ENCODE measurements at places on chromosomes 5 and 9.

- peak; percentile 32 for DNase-seq
These were observed 38.9 kb downstream of the LYRM7 start for GRCh38 chr5:131209506-131210150.

DNA sequence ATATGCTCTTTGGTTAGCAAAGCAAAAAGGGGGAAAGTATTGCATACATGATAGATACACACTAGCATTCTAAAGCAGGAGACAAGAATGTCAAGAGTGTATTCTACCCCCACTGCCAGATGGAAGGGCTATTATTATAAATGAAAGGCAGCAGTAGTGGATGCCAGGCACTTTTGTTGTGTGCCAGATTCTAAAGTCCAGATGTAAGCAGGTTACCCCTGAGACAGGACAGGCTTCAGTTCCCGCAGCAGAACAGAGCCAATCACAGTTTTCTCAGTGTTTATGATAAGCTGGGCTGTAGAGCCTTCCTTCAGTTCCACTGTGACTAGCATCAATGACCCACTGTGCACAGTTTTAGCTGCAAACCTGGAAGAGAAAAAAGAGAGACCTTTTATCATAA is 226.6 kb upstream of the TBCA start:
- DNase-seq = no peak

DNA sequence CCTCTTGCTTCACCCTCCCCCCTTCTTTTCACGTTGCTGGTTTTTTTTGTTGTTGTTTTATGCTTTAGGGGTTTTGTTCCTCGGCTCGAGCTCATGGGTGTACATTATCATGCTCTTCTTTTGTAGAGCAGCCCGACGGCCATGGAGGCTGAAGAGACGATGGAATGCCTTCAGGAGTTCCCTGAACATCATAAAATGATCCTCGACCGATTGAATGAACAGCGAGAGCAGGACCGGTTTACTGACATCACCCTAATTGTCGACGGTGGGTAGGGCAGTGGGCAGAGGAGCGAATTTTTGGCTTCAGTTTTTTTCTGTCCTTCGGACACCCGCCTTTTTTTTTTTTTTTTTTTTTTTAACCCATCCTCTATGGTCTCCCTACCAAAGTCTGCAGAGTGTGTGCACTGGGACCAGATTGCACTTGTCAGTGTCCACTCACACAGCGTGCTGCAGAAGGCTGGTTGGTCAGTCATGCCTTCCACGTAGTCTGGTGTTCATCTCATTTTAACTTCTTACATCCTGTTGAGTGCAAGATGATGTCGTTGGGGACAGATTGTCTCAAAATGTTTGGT is 1.3 kb downstream of the ZNF131 start:
- DNase-seq = peak; percentile 5

DNA sequence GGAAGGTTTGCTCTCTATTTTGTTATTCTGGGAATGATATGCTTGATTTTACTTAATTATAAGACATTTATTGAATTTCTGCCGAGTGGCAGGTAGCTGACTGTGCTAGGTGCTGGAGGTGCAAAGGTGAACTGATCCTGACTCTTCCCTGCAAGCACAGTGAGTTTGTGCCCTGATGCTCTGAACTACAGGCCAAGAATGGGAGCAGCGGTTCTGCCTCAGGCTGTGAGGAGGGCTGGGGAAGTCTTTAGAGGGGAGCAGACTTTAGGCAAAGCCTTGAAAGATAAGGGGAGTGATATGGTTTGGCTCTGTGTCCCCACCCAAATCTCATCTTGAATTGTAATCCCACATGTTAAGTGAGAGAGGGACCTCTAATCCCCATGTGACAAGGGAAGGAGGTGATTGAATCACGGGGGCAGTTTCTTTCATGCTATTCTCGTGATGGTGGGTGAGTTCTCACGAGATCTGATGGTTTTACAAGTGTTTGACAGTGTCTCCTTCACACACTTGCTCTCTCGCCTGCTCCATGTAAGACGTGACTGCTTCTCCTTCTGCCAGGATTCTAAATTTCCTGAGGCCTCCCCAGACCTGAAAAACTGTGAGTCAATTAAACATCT is 73.1 kb downstream of the NDFIP1 start:
- no peak for DNase-seq

DNA sequence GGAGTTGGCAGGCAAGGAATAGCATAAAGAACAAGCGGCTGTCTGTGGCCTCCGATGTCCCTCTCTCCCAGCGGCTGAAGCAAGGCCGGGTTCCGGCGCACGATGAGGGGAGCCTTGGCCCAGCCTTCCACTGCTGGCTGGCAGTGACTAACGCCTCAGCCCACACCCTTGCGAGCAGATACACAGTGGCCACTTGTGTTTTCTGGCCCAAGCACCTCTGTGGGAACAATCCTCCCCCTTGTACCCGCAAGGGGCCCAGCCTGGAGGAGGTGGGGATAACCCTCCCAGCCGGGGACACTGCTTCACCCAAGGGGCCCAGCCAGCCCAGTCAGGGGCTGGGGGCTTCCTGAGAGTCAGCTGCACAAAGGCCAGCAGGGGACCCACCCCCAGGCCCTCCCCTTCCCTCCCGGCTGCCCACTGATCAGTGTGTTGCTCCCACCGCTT is 23.2 kb downstream of the STK10 start:
- DNase-seq = no peak

- no peak for DNase-seq
These were observed 43.9 kb downstream of the PCDH1 start for GRCh38 chr5:141834331-141834730.

DNA sequence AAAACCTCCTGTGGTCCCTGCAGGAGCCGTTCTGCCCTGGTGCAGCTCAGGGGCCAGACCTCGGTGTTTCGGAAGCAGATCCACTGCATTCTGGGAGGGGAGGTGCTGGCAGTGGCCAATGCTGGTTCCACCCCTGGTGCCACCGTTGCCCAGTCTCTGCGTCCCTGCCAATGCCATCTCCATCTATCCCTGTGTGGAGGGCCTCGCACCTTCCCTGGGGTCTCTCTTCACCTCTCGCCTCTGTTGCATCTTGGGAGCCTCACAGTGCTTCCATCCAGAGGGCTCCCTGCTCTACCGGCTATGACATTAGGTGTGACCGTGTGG is 15.3 kb downstream of the NCS1 start:
- DNase-seq = no peak

DNA sequence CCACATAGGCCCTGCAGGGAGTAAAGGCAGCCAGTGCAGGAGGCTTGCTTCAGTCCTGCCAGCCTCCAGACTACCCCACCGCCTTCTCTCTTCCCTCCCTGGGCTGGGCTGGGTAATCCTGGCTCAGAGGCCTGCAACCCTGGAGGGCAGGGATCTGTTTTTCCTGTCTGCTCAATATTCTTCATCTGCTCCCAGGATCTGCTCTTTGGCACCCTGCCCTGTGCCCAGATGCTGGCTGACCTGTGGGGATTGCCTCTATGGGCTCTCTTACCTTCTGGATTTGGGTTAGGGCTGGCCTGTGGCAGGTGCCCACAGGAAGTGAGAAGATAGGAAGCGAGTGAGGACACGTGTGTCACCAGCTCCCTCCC is 7.3 kb upstream of the ANGPTL2 start:
- no peak for DNase-seq

DNA sequence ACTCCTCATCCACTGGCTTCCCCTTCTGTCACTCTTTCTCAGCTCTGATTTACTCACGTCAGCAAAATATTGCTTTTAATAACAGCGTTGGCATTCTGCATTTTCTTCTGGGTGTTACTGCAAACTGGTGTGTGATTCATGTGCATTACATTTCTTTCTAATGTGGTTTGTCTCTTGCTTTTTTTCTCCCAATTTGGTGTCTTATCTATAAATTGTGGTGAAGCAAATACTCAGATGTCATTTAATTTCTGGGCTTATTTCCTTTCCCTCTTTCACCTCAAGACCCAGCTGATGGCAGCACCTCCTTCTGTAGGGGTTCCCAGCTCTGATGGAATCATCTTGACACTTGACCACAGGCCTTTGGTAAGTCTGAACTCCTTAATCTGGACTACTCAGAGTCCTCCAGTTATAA is 180.7 kb upstream of the ZNF618 start:
- no peak for DNase-seq

- DNase-seq = no peak
These were observed 18.7 kb downstream of the PCDHGC5 start for GRCh38 chr5:141507387-141508091.

- no peak for DNase-seq
These were observed 61.0 kb upstream of the TARS1 start for GRCh38 chr5:33379757-33380156.

DNA sequence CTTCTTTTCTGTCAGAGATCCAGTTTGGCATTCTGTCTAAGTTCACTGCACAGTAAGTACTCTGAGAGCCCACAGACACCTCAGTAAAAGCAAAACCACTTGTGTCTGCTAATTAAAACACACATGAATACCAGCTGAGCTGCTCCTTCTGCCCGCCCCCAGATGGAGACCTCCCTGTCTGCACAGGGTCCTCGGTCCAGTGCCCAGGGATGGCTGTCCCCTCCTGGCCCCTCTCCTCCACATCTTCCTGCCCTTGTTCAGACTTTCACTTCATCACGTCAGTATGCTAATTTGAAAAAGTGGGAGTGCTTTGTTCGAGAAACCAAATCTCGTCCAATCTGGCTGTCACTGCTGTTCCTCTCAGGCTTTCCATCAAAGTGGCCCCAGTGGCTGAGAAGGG is 43.5 kb downstream of the LIX1 start:
- no peak for DNase-seq

- DNase-seq = no peak
These were observed 35.9 kb upstream of the PUM3 start for GRCh38 chr9:2879803-2880202.

DNA sequence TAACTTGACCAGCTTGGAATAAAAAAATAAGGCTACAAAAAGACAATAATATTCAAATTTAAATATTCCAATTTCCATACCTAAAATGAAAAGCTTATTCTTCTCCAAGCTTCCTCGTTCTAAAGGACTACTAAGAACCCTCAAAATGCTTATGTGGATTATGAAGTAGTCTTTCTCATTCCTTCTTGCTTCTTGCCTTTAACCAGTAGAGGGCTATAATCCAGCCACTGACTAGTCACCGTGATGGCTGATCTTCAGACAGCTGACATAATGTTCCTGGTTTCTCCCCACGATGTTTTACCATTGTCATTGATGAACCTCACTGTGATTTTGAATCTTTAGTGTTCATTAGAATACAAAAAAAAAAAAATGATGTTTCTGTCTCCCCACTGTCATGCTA is 515.3 kb downstream of the TLE1 start:
- no peak for DNase-seq

DNA sequence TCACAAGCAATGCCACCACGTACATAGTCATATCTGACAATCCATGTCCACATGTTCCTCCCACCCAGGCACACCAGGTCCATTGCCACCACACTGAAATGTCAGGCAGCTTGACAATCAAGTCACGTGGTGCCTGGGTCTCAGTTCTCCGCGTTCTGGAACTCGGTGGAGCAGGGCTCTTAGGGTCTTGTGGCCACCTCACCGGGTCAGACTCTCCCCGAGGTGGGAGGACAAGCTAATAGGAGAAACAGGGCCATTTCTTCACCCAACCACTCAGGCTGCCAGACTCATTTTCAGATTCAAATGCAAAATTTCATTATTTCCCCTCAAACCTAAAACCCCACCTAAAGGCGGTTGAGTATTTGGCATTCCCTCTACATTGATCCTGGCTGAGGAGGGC is 200.5 kb upstream of the GAS1 start:
- no peak for DNase-seq

GRCh38 chr9:129109537-129109903 is 1.1 kb downstream of the CRAT start:
- peak; percentile 37 for DNase-seq

- no peak for DNase-seq
These were observed 91.4 kb upstream of the PHYKPL start for GRCh38 chr5:178323961-178324360.

GRCh38 chr5:115132465-115132864 is 37.2 kb downstream of the TRIM36 start:
- DNase-seq = no peak

DNA sequence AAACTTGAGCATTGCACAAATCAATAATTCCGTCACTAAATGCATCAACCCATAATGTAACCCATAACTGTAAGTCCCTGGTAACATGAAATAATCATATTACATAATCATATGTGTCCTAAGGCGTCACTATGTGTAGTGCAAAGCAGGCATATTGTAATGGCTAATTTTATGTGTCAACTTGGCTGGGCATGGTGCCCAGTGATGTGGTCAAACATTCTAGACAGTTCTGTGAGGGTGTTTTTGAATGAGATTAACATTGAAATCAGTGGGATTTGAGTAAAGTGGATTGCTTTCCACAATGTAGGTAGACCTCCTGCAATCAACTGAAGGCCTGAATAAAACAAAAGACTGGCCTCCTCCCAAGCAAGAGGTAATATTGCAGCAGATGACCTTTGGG is 794.4 kb upstream of the ACO1 start:
- no peak for DNase-seq

DNA sequence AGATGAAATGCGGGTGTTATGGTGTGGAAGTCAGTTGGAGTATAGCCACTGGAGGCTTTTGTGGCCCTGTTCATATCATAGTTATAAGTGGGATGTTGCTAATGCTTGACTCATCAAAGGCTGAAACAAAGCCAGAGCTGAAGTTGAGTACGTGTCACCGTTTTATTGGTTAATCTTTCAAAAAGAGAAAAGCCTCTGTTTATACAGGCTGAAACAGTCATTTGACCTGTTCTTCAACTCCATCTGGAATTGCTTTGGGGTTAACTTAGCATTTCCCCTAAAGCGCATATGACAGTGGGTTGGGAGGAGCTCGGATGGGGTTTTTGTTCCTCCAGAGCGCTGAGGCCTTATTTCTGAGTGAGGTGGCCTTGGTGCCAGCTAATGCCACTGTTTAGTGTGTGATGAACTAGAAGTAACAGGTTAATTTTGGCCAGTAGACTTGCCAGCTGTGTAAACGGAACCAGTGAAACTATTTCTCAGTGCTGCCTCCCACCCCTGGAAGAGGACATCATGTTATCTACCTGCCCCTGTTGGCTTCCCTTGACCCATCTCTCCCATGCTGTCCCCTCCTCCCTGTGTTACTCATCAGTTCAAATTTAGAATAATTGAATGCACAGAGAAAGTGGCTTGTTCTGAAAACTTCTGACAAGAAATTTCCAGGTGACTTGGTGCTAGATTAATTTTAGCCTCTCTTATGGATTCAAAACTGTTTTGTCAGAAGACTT is 34.2 kb downstream of the MTAP start:
- peak; percentile 31 for DNase-seq

- DNase-seq = no peak
These were observed 39.9 kb upstream of the APC start for GRCh38 chr5:112697833-112698232.

DNA sequence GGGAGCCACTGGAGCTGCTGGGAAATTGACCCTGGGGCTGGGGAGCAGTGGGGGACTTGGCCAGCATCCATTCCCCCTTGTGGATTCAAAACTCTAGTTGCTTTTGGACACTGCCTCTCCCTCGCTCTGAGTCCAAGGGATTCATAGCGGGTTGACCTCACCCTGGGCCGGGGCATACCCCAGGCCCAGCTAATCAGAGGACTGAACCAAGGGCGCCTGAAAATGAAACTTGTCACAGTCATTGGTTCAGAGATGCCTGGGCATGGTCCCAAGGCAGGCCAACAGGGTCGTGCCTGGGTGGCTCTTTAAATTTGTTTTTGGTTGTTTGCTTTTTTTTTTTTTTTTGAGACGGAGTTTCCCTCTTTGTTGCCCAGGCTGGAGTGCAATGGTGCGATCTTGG is 22.6 kb downstream of the STK10 start:
- no peak for DNase-seq

GRCh38 chr5:78537821-78538220 is 110.8 kb downstream of the LHFPL2 start:
- DNase-seq = no peak
